Astrocyte of the cerebellum (primary cell): ENCODE measurements at places on chromosomes 4 and X.

GRCh38 chrX:39226251-39226650, 425.0 kb downstream of the MID1IP1 start:
- no peak for DNase-seq

- no peak for DNase-seq
Measured at GRCh38 chrX:45771560-45772340, 571.1 kb upstream of the DIPK2B start.

- peak; percentile 47 for DNase-seq
Measured at GRCh38 chrX:8607326-8607725, 124.6 kb downstream of the ANOS1 start.

DNA sequence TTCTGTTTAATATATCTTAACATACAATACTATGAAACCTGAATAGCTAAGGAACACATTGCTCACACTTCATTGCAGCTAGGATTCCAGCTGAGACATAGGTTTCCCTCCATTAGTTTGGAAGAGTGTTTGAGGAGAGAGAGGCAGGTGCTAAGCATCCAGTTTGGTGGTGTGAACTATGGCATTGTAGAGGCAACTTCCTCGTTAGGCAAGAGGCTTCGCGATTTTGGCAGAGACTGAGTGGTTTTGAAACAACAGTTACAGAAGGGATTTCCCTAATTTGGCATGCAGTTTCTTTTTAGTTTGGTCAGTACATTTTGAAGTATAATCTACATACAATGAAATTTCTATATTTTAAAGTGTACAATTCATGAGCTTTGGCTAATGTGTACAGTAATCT, 117.1 kb upstream of the BMP3 start:
- DNase-seq: no peak

DNA sequence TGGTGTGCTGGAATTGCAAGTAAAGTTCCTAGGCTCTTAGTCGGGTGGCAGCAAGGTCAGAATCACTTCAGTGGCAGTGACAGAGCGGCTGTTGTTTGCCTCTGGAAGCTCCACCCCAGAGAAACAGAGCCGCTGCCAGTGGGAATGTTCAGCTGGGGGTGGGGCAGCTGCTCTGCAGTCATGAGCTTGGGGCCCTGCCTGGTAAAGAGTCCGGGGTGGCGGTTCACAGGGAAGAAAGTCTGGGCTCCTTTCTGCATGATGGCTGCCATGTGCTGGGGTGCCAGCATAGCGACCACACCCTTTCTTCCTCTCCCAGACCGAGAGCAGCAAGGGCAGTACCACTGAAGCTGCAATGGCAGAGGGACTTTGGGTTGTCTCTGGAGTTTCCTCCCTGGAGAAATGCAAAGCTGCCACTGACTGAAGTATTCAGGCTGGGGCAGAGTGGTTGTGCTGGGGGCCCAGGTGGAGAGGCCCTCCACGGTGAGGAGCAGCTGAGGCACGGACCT, 108.8 kb upstream of the CENPE start:
- DNase-seq: no peak

DNA sequence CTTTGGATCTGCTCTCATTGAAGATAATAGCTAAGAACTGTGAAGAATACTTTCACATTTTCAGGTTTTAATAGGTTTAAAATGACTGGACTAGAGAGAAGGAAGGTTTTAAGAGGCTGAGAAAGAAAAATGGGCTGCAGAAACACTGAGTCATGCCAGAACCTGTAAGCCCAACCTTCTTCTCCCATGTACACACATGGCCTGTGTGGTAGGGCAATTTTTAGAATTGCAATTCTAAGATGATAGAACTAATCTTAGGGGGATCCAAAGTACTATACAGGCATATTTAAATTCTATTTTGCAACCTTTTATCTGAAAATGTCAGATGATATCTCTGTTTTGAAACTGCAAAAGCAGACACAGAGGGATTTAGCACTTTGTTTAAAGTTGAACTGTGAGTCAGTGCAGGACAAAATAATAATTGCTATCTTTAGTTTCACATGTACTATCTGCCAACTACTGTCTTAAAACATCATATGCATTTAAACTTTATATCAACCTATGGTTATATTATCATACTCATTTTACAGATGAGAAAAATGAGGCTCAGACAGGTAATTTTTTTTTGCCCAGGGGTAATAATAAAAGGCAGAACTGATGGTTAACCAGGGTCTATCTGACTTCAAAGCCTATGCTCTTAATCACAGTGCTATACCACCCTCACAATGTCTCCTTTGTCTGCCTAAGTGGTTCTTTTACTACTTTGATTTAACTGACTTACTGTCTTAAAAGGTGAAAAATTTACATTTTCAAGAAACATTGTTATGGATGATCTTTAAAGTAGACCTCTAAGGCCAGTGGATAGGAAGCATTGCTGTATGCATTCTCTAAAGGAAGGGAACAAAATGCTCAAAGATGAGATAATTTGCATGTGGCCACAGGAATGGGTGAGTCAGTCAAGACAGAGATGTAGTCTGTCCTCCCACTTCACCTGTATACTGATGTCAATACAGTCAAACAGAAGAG, 4.3 kb downstream of the TMPRSS11E start:
- DNase-seq: no peak

DNA sequence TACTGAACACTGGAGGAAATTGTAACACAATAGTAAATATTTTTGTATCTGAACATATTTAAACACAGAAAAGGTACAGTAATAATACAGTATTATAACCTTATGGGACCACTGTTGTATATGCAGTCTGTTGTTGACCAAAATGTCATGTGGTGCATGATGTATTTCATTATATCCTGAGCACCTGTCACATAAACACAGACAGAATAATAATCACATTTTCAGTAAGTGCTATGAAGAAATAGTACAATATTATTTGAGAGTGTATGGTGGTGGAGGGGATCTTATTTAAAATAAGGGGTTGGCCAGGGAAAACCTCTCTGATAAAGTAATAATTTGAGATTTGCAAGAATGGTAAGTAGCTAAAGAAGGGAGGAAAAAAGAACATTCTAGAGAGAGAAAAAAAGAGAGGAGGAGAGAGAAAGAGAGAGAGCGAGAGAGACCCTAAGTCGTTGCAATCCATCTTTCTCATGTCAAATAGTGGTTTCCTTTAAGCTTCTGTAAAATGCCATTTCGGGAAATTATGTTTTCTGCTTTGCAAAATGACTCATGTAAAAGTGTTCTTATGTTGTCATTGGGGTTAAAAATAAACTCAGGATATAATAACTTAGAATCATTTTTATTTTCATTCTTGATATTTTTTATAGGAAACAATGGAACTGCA, 19.3 kb upstream of the CLNK start:
- DNase-seq: no peak

DNA sequence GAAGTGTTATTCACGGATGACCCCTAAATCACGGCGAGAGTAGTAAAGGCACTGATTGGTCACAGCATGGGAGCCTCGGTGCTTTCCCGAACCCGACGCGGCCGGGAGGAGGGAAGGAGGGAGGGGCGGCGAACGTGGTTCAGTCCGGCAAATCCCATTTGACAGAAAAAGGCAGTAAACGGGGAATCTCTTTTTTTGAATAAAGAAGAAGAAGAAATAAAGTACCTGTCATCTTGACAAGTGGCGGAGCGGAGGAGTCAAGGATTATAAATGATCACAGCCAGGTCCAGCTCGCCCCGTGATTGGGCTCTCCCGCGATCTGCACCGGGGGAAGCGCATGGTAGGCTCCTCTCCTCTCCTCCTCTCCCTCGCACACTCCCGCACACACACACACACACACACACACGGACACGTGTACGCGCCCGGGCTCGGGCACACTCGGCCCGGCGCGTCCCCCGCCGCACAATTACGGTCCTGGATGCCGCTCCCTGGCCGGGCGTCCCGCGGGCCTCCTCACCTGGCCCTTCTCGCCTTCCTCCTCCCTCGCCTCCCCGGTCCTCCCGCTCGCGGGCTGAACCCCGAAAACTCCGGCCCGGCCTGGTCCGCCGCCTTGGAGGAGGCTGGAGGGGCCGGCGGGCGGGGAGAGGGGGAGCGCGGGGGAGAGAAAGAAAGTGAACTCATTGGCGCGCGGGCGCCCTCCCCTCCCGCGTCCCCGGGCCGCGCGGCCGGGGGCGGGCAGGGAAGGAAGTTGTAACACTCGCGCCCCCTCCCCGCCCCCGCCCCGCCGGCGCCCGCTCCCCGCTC, 99.2 kb upstream of the TENM3 start:
- DNase-seq: peak; percentile 62

GRCh38 chr4:188433741-188434315, 294.6 kb downstream of the TRIML1 start:
- no peak for DNase-seq

DNA sequence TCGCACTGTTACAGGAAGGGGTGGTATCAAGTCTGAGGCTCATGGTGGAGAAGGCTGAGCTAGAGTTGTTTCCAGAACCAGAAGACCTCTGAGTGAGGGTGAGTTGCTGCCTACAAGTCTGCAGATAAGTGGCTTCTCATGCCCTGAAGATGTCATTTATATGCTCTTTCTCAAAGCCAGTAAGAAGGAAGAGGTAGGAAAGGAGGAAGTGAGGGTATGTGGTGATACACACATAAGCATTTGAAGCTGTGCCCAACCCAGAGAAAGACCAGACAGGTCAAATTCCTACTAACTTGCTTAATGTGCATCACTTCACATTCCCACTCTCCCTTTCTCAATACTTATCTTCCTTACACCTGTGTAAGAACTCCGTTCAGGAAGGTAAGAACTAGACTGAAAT, at the start of gene PPBP:
TSS of gene PPBP (minus strand) at position 130 of the 400 bp plus-strand sequence. CDS start at position 43, 87 bp downstream.
- no peak for DNase-seq

- DNase-seq: no peak
Measured at GRCh38 chr4:92304606-92305005, 840 bp downstream of the GRID2 start.

GRCh38 chrX:137428221-137428661, 137.7 kb upstream of the ZIC3 start:
- DNase-seq: no peak

GRCh38 chrX:125205918-125206665, 113.6 kb upstream of the TEX13C start:
- DNase-seq: no peak

GRCh38 chr4:101693842-101694398, 96.6 kb upstream of the BANK1 start:
- DNase-seq: no peak

- DNase-seq: no peak
Measured at GRCh38 chr4:156811286-156811685, 160.3 kb downstream of the PDGFC start.

DNA sequence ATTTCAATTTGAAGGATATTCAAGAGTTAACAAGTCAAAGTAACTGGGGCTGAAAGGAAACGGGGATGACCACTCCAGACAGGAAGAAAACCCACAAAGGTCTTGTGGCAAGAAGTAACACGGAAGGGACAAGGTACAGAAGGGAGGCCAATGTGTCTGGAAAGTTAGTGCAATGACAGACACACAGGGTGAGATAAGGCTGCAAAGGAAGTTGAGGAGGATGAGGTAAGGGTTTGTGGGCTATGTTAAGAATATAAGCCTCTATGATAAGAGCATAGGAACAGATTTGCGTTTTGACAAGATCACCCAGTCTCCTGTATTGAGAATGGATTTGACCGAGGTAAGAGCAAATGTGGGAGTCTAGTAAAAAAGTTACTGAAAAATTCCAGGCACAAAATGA, 21.9 kb upstream of the EMCN start:
- no peak for DNase-seq

- DNase-seq: no peak
Measured at GRCh38 chr4:15341733-15342300, 86.0 kb upstream of the C1QTNF7 start.

DNA sequence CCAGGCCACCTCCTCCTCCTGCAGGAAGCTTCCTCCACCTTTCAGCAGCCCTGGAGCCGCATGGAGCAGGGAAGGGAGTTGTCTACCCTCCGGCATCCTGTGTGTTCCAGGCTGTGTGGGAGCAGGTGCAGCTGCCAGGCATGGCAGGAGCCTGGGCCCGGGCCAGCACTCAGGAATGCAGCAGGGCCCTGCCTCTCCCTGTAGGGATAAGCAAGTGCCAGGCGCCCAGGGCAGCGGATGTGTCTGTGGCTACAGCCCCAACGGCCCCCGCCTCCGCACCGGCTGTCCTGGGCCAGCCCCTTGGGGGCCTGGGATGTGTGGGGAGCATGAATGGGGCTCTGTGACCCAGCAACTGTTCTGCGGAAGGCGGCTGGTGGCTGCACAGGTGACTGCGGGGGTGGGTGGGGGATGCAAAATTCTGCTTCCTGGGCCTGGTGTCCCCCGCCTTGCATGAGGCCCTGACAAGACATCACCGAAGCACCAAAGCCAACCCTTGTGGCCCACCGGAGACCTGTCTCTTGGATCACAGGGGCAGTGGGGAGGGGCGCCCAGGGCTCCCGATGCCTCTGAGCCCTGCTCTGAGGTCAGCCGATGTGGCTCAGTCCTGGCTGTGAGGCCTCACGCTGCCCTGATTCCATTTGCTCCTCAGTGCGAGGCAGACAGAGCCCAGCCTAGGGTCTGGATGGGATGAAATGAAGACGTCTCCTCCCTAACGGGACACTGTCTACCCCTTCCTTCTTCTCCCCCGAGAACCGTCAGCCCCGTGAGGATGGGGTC, 1.4 kb upstream of the DOK7 start:
- DNase-seq: no peak

DNA sequence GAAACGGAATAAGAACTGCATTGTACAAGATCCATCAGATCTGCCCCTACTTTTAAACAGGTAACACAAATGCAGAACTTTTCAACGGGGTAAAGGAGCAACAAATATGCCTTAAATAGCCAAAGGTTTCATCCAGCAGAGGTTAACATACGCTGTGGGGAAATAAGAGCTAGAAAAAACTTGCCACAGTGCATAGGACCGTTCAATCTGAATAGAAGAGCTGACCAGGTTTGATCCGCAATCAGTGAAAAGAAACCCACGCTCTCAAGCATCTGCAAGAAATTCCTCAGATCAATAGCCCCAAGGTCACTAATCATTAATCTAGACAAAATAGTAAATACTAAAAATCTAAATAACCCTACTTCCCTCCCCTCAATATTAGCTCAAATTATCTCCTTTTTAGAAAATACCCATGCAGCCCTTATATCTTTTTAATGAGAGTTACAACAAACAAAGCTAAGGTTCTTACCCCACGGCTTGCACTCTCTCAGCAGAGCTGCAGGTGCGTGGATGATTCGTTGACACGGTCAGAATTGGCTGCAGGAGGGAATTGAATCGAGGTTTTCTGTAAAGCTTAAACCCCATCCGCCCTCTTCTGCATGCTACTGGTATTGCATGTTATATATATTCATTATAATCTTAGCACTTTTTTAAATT, at the start of gene TLR10:
TSS of gene TLR10 (minus strand) at position 539 of the 657 bp plus-strand sequence. CDS start 7,400 bp downstream, outside the sequence.
- DNase-seq: peak; percentile 54

- DNase-seq: peak; percentile 55
Measured at GRCh38 chrX:136953867-136954787, 73.6 kb upstream of the RBMX start.

DNA sequence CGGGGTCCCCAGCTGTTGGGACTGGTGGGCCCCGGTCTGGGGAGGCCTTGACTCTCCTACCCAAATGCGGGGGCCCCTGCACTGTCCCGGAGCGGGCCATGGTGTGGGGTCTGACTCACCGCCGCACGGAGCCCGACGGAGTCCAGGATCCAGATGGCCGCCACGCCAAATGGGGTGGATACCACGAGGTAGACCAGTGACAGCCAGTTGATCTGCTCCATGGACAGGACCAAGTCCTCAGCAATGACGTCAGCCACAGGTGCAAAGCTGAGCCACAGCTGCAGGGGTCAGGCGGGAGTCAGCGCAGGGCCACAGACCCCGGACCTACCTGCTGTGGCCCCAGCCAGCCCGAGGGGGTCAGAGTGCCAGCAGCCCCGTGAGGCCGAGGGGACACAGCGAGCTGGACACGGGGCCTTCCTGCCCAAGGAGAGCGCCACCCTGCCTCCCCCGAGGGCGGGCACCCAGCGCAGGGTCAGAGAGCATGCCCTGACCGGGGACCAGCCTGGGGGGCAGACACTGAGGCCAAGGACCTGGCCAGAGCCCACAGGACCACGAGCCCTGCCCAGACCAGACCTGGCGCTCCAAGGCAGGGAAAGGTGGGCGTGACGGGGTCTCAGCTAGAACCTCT, 2.4 kb downstream of the SLC49A3 start:
- no peak for DNase-seq
